ENCODE measurements at places on chromosomes 12 and 14.
A peak's percentile ranks its signal among the peaks of the same experiment; 100 is the strongest.

DNA sequence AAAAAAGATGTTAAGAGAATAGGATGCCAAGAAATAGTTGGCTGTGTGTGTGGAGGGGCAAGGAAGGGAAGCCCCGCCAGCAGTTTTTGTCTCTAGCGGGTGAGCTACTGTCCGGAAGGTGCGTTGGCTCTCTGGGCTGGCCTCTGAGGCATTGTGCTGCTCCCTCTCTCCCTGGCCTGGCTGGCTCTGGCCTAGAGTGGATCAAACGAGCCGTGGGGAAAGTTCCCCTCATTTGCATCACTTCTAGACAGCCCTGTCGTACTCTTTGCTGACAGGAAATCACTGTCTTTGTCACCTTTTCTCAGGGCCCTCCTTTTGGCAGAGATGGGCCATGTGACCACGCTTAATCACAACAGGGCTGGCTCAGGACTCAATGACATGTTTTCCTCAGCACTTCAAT lies 236.1 kb upstream of the NPAS3 start:
- DNase-seq, result peak; percentile 71

GRCh38 chr14:75427482-75428229 lies at the start of gene JDP2:
Gene JDP2, plus strand, starts transcription at chr14:75428022. Its CDS starts 9,899 bp downstream, at chr14:75437921.
- peak; percentile 75 for DNase-seq

DNA sequence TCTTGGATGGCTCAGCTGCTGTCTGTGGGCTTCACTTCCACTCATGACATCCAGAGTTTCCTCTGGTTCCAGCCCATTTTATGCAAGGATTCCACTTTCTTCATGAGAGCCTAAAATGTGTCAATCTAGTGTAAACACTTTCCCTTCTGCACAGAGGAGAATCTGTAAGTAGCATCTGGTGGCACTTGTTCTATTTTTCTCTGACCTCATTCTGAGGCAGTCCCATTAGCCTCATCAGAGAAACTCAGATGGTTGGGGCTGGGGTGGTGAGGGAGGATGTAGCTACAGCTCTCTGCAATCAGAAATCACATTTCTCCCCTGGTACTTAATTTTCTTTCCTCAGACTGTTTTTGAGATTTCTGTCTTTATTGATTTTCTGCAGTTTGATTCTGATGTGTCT lies 81.6 kb downstream of the PRMT8 start:
- no peak for DNase-seq

- DNase-seq, result peak; percentile 89
These were observed 3.7 kb downstream of the TMEM253 start for GRCh38 chr14:21104448-21105060.

DNA sequence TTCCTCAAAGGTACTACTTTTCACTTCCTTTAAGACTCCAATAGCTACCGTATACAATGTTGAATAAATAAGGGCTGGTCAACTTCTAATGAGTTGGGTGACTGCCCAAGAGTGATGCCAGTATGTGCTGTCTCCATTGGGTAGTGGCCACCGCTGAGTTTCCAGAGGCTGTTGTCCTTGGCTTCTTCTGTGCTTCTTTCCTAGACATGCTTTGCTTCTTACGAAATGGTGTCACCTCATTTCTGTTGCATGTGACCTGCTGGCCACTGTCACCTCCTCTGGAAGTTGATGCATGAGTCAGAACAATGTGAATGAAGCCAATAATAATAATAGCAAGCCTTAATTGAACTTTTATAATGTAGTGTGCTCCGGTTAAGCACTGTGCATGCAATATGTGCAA lies 7.5 kb upstream of the NID2 start:
- no peak for DNase-seq

GRCh38 chr14:65277580-65278270 lies 134.8 kb upstream of the FUT8 start:
- DNase-seq, result no peak

- no peak for DNase-seq
These were observed 2.2 kb upstream of the LAG3 start for GRCh38 chr12:6770094-6770493.

GRCh38 chr12:100463661-100464060 lies 10.0 kb upstream of the NR1H4 start:
- DNase-seq, result no peak

- DNase-seq, result no peak
These were observed 439 bp upstream of the TNFRSF1A start for GRCh38 chr12:6342140-6342889.

DNA sequence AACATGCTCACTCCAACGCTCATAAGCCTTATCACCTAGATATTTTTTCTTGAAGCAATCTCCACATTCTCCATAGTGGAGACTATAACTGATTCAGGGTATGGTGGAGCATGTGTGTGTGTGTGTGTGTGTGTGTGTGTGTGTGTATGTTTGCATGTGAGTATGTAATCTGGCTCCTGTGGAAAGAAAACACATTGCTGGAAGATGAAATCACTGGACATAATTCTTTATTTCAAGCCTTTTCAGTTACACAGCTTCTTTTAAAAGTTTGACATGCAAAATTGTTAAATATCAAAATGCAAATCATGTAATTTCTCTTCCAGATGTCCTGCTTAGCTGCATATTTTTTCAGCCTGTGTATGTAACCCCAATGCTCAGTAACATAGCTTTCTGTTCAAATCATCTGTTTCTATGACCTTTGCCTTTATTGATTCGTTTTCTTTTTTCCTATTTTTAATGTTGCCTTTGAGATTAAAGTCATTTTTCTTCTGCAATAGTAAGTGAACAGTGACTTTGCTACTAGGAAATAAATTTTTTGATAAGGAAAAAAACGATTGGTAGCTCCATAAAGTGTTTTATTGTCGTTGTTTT lies 80.5 kb upstream of the BTG1 start:
- DNase-seq, result no peak

GRCh38 chr12:76927170-76927784 lies 48.5 kb upstream of the CSRP2 start:
- DNase-seq, result no peak

DNA sequence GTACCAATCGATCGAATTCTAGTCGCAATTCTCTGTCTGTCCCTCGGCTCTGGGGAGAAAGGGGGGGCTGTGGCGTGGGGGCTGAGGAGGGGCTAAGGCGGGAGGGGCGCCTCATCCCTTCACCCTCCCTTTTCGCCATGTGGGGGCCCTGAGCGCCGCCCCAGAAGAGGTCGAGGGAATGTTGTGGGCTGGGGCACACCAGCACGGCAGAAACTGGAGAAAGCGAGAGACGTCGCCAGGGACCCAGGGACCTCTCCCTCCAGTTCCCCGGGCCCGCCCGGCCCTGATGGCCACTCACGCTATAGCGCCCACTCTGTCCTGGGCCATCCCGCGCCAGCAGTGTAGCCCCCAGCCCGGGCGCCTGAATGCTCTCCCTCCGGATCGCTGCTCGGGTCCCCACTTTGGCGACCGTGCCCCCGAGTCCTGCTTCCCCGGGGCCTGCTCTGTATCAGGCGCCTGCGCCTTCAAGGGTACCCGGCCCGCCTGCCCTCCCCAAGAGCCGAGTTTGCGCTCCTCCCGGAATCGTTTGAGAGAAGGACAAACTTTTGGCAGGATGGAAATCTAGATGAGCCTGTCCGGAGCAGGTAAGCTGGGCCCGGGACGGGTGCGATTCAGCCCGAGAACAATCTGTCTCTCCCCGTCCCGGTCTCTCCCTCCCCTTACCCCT lies 62.6 kb downstream of the SMUG1 start:
- no peak for DNase-seq

DNA sequence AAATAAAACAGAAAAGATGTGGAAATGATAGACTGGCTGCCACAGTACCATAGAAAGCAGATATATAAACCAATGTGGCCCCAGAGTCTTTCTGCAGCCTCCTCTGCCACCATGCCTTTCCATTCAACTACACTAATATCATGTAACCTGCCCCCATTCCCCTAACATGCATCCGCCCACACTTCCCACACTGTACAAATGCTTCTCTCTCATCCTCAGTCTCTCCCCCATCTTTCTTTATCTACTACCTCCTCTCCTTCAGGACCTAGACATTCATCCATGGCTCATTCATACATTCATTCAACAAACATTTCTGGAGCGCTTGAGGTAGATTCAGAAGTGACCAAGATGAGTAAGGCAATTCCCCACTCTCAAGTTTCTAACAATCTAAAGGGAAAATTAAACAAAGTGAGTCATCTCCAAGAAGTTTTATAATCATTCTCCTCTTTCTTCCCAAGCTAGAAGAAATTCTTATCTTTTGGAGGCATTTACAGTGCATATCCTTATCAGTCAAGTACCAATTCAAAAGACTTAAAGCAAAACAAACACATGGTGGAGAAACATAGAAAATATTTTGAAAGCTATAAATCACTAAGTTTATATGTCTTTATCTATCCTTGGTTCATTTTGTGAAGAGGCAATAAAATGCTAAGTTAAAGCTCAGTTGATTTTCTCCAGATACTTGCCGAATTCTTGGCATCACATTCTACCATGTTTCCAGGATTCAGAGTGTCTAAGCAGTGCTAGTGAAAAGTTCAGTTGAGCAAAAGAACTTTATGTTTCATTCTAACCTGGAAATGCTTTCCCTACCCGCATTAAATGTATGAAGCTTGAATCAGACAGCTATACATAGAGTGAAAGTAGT lies 70.5 kb upstream of the FRMD6 start:
- no peak for DNase-seq

- no peak for DNase-seq
These were observed 43.7 kb downstream of the DEGS2 start for GRCh38 chr14:100115726-100116125.

DNA sequence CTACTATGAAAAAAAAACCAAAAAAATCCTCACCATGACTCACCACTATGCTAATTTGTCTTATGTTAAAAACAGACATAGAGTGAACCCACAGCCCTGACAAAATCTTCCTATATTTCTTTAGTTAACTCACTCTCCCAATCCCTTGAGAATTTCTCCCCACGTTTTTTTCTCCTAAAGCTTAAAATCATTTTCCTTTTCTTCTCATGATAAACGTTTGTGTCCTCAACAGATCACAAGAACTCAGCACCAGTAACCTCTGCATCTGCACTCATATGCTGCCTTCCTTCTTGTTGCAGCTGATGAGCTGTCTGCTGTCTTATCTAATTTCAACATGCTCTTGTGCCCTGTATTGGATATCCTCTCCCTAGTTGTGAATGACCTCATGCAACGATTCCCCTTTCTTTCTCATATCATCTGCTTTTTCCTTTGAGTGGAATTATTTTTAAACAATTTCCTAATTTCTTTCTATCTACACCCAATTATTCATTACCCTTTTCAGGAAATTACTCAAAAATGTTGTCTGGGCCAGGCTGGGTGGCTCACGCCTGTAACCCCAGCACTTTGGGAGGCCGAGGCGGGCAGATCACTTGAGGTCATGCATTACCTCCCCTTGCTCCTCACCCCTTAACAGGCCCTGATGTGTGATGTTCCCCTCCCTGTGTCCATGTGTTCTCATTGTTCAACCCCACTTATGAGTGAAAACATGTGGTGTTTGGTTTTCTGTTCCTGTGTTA lies 427.5 kb upstream of the MGAT4C start:
- no peak for DNase-seq

DNA sequence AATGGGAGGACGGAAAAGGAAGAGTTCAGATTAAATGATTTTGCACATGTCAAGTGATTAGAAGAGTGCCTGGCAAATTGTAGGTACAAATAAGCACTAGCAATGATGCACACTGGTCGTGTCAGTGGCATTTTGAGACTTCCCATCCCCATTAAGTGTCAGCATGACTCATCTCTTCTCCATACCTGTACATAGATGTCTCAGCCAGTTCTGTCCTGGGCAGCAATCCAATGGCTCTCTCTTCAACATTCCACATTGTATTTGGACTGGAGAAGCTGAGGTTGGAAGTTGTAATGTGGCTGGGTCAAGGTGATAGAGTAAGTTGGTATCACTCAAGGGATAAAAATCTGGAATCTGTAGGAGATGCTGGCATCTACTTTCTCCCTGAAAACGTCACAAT lies 742.7 kb downstream of the VRK1 start:
- no peak for DNase-seq

- DNase-seq, result no peak
These were observed 1.1 kb downstream of the CLECL1 start for GRCh38 chr12:9731797-9732196.

DNA sequence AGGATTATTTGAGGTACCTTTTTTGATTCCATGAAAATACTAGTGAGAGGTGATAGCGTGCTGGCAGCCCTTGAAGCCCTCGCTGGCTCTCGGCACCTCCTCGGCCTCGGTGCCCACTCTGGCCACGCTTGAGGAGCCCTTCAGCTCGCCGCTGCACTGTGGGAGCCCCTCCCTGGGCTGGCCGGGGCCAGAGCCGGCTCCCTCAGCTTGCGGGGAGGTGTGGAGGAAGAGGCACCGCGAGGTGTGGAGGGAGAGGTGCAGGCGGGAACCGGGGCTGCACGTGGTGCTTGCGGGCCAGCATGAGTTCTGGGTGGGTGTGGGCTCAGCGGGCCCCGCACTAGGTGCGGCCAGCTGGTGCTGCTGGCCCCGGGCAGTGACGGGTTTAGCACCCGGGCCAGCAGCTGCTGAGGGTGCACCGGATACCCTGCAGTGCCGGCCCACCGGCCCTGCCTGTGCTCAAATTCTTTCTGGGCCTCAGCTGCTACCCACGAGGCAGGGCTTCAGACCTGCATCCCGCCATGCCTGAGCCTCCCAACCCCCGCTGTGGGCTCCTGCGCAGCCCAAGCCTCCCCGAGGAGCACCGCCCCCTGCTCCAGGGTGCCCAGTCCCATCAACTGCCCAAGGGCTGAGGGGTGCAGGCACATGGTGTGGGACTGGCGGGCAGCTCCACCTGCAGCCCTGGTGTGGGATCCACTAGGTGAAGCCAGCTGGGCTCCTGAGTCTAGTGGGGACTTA lies 7.4 kb downstream of the MOK start:
- DNase-seq, result peak; percentile 49

- no peak for DNase-seq
These were observed 38.8 kb upstream of the NT5DC3 start for GRCh38 chr12:103879878-103880277.
